ENCODE measurements at places on chromosomes 12 and 14.

GRCh38 chr12:122306407-122306806 lies 40.1 kb upstream of the VPS33A start:
- no peak for DNase-seq

DNA sequence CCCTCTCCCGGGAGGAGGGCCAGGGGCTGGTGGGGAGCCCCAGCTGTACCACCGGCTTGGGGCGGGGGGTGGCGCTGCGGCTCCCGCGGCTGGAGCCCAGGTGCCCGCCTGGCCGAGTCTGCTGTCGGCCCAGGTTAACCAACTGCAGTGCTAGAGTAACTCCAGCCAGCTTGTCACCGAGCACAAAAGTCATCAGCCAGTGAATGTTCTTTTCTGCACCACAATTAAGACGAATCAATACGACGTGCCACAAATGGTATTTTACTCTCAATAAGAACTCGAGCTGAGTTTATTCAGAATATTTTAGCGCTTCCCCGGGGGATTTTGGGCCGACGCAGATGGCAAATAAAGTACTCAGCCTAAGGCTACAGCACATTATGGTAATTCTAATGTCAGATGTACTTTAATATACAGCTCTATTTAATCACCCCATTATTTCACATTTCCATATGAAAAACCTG lies 83.2 kb downstream of the BCL11B start:
- no peak for DNase-seq

GRCh38 chr12:57692500-57692899 lies 1.4 kb upstream of the OS9 start:
- DNase-seq: no peak

GRCh38 chr12:27001663-27002062 lies 12.5 kb downstream of the TM7SF3 start:
- DNase-seq: no peak

- DNase-seq: no peak
Observed at GRCh38 chr14:105845725-105846309, 319.4 kb downstream of the TMEM121 start.

GRCh38 chr14:102418853-102419240 lies 56.1 kb downstream of the TECPR2 start:
- DNase-seq: no peak

DNA sequence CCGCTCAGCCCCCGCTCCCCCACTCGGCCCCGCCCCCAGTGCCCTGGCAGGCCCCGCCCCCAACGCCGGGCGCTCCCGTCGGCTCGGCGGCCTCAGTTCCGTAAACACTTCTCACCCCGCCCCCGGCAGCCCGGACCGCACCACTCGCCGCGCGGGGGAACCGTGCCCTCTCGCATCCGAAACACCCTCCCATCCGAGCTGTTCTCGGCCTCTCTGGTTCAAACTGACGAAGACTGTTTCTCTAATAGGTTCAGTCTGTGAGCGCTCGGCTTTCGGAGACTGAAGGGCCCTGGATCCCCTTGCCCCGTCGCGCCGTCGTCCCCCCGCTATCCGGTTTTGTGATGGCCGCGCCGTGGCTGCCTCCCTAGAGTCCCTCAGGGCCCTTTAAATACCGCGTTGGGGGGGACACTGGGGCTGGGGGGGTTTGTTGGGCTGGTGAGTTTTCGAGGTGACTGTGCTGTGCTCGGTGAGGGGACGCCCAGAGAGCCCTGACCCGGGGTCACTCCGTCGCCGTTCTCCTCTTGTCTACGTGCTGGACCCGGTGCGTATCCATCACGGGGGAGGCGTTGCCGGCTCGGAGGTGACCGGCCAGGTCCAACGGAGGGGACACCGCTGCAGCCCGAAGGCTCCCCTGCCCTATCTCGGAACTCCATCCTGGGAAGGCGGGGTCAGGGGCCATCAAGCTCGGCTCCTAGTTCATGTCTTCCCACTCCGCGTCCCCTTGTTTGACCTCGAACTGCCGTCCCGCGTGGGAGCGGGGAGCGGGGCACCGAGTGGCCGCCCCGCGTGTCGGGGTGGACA lies at the start of gene TCP11L2:
Gene TCP11L2, plus strand, starts transcription at position 333 of the 801 bp plus-strand sequence. CDS start 8,343 bp downstream, outside the sequence.
- DNase-seq: peak; percentile 91

Data from stimulated activated CD4-positive, alpha-beta T cell treated with anti-CD3 and anti-CD28 coated beads, Interleukin-1b, Interleukin-23, amount 100 ng/mL, for 1 hour (primary cell).